ENCODE measurements at places on chromosomes 6 and 20.

GRCh38 chr6:49531774-49532569 is 18.5 kb upstream of the C6orf141 start:
- peak; percentile 30 for DNase-seq

GRCh38 chr6:26552640-26553188 is 14.5 kb downstream of the HMGN4 start:
- no peak for DNase-seq

DNA sequence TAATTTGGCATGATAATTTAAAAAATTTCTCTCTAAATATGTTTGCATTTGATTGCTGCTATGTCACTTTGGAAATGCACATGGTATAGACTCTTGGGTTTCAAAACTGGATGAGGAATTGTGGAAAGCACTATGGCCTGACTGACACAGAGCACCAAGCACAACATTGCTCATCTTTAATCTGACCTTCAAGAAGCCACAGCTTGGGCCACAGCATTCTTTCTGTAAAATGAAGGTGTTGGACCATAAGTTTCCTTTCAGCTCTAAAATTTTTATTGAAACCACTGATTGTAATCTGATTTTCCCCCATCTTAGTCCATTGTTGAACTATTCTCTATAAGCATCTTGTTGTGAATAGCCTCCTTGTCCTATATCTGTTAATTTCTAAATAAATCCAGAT is 41.0 kb downstream of the QKI start:
- no peak for DNase-seq

- DNase-seq, result no peak
These were observed 25.9 kb downstream of the TRAF3IP2 start for GRCh38 chr6:111579816-111580215.

DNA sequence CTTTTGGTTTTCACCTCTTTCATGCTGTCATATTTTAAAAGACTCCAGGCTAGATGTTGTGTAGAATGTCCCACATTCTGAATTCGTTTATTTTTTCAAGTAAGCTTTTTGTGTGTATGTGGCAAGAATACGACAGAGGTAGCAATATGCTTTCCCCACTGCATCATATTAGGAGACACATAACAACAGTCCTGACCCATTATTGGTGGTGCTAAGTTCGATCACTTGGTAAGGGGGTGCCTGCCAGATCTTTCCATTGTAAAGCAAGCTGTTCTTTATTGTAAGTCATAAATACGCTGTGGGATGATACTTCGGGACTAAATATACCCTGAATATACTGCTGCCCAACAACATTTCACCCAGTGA is 588 bp upstream of the NCOA3 start:
- DNase-seq, result no peak

DNA sequence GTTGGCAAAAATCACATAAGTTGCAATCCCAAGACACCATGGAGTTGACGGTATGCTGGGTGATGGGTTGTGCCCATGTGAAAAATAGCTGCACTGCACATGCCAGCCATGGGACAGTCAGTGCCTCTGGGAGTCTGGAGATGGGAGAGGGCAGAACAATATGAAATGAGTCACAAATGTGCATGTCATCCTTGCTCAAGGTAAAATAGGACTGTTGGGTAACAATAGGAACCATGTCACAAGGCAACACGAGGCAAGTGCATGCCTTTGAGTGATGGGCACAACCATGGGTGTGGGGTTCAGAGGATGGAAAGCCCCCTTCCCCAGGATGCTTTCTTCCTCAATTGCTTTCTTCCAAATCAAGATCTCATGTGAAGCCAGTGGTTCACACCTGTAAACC is 70.5 kb upstream of the PIM1 start:
- DNase-seq, result peak; percentile 41

DNA sequence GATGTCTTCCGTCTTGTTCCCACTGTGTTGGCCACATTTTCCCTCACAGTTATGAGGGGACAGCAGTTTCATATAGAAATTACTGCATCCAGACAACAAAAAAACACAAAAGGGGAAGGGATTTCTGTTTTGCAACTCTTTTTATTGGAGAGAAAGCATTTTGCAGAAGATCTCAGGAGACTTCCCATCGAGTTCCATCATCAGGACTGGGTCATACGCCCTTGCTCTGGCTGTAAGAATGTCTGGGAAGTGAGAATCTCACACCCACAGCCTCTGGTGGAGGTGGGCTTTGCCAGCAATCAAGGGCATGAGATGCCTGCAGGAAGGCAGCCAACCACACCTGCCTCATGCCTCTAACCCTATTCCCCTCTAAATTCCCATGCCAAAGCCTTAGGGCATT is 5.8 kb upstream of the IGF2R start:
- no peak for DNase-seq

- no peak for DNase-seq
These were observed 492.4 kb downstream of the PKHD1 start for GRCh38 chr6:51594981-51595380.

- peak; percentile 59 for DNase-seq
These were observed at the start of gene NFATC2 for GRCh38 chr20:51542571-51543421. Gene NFATC2, minus strand, starts transcription at chr20:51542719. Its CDS starts 220 bp downstream, at chr20:51542499.

- no peak for DNase-seq
These were observed 175.7 kb downstream of the VEGFA start for GRCh38 chr6:43945768-43946080.

DNA sequence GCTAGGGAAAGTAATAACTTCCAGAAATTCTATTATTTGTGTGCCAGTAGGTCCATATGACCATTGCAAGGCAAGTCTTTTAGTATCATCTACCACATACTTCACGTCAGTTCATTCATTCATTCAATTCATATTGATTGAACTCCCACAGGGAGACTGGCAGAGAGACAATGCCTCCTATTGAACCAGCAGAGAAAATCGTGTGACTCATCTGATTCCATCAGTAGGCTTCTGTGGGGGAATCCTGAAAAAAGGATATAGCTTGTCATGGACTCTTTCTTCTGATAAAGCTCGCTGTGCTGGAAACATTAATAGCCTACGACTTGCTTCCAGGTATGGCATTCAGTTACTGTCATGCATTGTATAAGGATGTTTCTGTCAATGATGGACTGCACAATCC is 45.3 kb upstream of the CNR1 start:
- no peak for DNase-seq

DNA sequence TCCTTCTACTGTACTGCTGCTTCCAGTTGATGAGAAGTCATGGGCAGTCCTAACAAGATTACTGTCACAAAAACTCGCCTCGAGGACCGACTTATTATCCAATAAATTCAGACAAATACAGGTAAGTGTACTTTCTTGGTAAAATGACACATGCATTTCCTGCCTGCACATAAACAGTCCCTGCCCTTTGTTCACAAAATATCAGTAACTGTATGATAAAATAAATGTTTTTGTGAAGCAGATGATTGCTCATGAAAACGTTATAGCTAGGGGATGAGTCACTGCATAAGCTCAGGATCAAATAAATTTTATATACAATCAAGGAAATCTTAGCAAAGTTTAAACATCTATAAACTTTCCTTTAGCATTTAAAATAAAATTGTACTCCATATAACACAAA is 164.5 kb upstream of the RIPOR2 start:
- DNase-seq, result no peak

GRCh38 chr6:32174416-32174815 is 1.5 kb downstream of the AGPAT1 start:
- no peak for DNase-seq

DNA sequence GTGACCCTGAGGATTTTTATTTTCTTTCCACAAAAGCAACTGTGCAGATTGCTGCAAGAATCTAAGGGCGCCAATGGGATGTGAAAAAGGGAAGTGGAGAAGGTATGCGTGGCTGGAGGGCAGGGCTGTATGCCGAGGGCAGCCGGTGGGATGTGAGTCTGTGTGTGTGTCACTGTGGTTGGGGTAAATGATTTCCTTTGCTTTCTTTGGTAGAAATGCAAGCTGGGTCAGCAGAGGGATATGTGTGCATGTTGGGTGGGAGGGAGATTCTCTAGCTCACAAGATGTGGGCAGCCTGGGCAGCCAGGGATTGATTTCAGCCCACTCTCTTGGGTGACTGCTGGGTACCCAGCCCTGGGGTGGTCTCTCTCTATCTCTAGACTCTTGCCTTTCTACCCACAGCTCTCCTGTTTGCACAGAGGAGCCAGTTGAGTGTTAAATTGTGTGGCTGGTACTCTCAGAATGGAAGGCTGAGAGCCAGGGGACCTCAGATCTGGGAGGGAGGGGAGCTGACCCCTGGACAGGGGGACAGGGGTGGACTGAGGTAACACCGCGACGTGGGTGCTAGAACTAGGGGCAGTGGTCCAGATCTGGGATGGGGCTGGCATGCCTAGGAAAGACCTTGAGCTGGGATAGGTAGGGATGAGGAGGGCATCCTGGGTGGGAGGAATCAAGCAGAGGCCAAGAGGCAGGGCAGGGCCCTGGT is 136.8 kb upstream of the RNF24 start:
- DNase-seq, result no peak

- DNase-seq, result no peak
These were observed 33.8 kb upstream of the NT5E start for GRCh38 chr6:85416049-85416448.

DNA sequence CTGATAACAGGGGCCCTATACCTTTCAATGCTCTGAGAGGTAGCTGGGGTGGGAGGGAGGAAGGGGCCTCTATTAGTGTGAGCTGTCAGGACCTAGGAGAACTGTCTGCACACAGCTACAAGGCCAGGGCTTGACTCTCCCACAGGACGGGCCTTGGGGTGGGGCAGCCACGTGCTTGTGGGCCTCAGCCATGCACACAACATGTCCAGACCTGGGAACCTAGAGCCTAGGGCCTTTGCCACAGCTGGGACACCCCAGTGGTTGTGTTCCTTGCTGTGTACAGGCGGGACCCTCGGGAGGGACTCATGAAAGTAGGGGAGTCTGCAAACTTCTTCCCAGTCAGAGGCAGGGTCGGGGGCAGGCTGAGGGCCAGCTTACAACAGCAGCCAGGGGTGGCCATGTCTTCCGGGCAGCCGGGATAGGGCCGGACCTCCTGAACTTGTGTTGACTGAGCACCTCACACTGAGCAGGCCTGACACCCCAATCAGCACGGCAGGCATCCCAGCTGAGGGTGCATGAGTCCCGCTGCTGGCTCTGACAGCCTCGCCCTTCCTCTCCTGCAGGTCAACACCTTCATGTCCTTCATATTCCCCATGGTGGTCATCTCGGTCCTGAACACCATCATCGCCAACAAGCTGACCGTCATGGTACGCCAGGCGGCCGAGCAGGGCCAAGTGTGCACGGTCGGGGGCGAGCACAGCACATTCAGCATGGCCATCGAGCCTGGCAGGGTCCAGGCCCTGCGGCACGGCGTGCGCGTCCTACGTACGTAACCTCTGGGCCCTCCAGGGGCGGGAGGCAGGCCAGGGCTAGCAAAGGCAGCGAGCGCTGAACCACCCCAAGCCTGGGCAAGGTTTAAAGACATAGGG is 41.9 kb upstream of the MRGBP start:
- no peak for DNase-seq

DNA sequence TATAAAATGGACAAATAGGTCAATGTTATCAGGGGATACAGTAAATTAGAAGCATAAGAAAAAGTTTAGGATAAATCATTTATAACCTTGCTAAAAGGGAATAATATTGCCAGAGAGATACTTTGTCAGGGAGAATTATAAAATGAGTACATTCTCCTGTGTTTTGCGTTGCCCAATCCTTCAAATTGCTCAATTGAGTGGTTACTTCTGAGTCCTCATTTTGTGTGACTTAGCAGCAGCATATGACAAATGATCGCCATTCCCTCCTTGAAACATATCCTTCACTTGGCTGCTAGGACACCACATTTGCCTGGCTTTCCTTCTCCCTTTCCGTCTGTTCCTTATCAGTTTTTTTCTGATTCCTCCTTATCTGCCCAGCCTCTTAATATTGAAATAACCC is 106.7 kb upstream of the FLRT3 start:
- no peak for DNase-seq

DNA sequence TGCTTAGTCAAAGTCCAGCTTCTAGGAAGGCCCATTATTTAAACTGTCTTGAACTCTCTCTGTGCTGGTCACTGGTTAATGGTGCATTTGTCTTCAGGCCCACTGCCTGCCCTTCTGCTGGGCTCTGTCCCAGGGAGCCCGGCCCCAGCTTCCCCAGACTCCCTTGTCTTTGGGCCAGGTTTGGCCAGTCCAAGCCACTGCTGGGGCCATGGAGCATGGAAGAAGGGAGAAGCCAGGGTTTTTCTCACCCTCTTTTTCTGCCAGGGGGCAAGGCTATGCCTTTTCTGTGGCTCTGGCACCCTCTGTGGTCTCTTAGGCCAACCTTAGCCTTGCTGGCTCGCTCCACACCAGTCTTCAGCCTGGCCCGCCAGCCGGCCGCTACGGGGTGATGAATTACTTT is 390.0 kb upstream of the SULF2 start:
- no peak for DNase-seq

DNA sequence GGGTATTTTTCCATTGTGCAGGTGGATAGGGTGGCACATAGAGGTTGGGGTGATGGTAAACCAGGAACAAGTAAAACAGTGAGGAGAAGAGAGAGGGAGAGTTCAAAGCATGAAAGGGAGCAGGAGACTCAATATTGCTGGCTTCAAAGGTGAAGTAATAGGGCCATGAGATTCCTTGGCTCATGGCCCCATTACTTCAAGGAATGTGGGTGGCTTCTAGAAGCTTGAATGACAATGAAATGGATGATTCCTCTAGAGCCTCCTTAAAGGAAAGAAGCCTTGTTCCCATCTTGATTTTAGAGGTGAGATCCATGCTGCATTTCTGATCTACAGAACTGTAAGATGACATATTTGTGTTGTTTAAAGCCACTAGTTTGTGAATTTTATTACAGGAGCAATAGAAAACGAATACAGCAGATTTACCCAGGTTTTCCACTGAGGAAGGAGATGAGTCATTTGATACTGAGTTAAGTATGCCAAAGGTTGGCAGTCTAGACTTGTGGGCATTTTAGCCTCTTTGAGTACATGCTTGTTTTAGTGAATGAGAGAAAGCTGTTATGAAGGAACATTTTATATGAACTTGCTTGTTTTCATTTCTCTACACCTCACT is 110.4 kb downstream of the PLCB4 start:
- DNase-seq, result no peak

DNA sequence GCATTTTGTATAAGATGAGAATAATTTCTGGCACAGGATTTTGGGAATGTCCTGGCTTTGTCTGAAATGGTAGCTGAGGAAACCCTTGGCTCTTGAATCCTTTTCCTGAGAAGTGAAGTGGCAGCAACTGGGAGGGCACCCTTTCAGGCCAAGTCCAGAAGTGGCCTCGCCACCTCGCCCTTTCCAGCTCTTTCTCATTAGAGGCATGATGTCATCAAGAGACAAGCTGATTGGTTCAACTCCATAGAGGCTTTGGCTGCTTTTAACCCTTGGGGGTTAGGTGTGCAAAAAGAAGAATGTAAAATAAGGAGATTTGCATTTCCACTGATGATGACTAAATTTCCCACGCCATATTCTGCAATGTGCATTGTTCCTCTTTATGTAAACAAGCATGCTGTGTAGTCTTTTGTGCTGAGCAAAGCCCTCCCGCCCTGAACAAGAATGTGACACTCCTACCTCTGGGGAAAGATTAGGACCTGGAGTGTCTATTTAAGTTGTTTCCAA is 116.5 kb downstream of the TCP11 start:
- no peak for DNase-seq

- no peak for DNase-seq
These were observed 242.8 kb upstream of the TCF21 start for GRCh38 chr6:133645966-133646740.

Measured in CD4-positive, alpha-beta T cell treated with Interleukin-1 beta for 1 hour (primary cell).